ENCODE measurements at places on chromosomes 11 and 22.
A peak's percentile ranks its signal among the peaks of the same experiment; 100 is the strongest.

- DNase-seq = no peak
These were observed 10.1 kb upstream of the NXPE1 start for GRCh38 chr11:114569801-114570200.

DNA sequence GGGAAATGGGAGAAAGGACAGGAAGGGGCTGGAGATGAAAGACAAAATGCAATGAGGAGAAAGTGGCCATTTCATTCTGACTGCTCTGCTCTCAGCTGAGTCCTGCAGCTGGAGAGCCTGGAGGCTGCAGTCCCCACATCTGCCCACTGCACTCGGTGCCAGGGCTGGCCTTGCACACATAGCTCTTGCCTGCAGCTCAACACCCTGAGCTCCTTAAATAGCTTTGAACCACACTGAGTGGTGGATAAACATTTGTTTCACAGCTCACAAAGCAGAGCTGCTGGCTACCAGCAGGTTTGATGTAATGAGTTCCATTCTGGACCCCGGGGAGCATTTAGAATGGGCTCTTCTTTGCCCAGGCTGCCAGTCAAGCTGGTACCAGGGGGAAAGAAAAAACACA is 426.1 kb upstream of the CADM1 start:
- DNase-seq = no peak

DNA sequence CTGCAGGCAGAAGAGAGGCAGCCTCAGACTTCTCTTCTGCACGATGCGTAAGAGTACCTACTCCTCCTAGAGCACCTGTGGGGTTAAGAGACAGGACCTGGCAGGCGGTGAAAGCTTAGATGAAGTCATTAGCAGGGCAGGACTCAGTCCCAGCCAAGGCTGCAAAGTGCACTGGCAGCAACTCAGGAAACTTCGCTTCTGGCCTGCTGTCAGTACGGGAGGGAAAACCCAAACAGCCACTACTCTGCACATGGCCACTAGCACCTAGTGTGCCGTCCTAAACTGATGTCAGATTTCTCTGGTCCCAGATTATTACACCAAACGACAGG is 8.8 kb upstream of the KLHL35 start:
- no peak for DNase-seq

DNA sequence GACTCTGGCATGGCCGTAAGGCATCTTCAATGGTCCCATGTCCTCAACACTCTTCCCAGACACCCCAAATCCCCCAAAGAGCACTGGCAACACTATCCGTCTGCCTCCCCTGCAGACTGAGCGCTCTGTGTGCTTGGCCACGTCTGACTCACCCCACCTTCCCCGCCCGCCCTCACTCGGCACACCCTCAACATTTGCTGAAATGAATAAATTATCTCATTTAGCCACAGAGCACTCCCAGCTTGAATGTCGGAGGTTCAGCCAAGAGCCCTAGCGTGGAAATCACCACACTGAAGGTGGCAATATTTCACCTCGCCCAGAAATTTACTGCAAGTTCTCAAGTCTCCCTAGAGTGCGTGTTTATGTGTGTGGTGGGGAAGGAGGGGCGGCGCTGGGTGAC is 46.6 kb upstream of the TCF20 start:
- peak; percentile 9 for DNase-seq

DNA sequence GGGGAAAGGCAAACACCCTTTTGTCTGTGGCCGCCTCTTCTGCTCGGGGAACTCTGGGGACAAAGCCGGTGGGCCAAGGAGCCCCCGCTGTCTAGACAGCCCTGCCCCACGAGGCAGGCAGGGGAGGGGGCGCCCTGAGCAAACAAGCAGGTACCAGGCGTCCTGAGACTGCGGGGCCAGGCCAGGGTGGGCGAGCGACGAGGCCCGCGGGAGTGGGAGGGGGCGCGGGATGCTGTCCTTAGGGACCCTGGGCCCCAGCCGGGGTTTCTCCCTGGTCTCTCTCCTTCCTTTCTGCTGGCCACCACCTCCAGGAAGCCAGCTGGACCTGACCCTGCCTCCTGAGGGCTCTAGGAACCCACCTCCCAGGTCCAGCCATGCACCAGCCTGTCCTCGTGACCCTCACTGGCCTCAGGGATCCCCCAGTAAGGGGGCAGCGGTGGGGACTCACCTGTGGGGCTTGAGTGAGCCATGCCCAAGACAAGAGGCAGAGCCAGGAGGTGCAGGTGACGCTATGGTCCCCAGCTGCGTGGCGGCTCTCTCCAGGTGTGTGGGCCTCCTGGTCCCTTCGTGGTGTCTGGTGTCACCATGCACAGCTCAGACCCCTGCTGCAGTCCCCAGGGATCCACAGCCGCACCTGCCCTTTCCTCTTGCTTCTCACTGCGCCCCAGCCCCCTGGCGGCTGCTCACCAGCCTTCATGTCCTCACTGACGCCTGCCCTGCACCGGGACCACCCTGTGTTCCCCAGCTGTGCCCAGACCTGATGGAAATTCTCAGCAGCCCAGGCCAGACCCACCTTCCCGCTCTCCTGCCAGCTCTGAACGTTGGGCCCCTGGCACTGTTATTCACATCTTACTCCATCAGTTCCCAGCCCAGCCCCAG is 26.5 kb upstream of the MUC5AC start:
- DNase-seq = no peak

DNA sequence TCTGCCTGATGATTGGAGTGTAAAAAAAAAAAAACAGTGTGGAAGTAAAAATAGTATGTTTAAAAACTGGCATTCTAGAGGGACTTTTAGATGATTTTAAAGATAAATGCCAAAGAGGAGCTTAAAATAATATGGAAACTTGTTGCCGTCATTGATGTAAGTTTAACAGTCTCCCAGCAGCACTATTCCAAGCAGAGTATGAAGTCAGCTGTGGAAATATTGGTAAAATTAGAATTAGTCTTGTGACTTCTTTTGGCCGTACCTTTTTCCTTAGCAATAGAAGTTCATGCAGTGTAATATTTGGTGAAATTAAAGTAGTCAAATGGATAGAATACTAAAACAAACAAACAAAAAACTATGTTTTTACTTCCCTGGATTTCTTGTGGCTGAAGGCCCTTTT is 134.9 kb downstream of the METTL15 start:
- DNase-seq = no peak

DNA sequence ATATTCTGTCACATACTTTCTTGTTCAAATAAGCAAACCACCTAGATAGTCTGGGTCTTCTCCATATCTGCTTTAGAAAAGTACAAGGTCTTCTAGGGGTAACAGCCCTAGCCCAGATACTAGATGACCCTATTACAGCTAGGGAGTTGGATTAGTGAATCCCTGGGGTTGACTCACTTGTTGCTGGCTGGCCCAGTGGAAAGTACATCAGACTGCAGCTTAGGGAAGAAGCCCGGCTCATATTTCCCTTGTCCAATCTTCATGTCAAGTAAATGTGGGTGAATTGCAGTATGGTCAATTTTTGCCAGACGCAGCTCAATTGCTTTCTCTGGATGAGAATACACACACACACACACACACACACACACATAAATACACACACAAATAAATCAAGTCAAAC is 79.1 kb upstream of the SCUBE2 start:
- DNase-seq = peak; percentile 75

GRCh38 chr11:93500759-93501158 is 42.4 kb downstream of the SMCO4 start:
- DNase-seq = no peak

DNA sequence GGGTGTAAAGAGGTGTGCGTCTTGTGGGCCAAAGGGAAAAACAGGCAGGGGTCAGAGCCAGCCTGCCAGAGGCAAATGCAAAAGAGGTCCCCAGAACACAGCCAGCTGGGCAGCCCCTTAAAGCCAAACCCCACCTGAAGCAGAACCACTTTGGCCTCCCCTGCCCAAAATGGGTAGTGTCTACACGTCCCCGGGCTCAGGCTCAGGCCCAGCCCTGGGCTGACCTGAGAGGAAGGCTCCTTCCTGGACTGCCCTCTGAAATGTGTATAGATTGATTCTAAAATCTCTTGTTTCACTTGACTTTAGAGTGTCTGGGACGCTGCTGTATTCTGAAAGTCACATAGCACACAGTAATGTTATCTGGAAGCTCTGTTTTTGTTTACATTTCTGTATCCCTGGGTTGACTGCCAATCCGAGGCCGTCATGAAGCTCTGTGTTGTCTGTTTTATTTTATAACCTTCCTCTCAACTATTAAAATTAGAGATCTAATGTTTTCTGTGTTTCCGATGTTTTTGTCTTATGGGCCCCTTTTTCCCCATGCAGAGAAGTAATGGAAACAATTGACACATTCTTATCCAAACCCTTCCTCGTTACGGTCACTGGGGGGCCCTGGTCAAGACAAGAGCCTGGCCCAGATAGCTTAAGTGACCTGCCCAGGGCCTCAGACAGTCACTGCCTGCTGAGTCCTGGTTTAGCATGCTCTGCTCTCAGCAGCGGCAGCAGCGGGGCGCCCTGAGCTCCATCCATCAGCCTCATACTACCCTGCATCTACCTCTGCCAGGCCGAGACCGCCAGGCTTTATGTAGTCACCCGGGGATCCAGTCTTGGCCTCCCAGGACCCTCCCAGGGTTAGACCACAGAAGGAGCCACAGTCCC is 10.1 kb downstream of the OVOL1 start:
- no peak for DNase-seq

- DNase-seq = peak; percentile 67
These were observed 16.1 kb downstream of the MICAL2 start for GRCh38 chr11:12126344-12127019.
